ENCODE measurements at places on chromosomes 7 and 10. TPM values are rescaled to one million over a fixed set of nuclear protein-coding genes. Genes with fewer than 3 reads are reported as not detected.

Gene SMO
- total RNA-seq = 65.7 TPM

Gene HSPA14
- 11.3 TPM for total RNA-seq

Gene SPDYE1
- total RNA-seq = not detected

Gene CFTR
- not detected for total RNA-seq

Gene LIPF
- total RNA-seq = not detected

Gene STAG3
- 8.2 TPM for total RNA-seq

Gene PIP
- total RNA-seq = not detected

Gene LIPJ
- not detected for total RNA-seq

Gene GTF2I
- 155 TPM for total RNA-seq

Gene CUBN
- total RNA-seq = 9.2 TPM

Gene BLNK
- 10.5 TPM for total RNA-seq

Gene ZNF853
- total RNA-seq = 12.2 TPM

Data from tibial nerve (tissue), 4 donors.